ENCODE measurements at places on chromosomes 11 and 22. TPM values are rescaled to one million over a fixed set of nuclear protein-coding genes. Genes with fewer than 3 reads are reported as not detected.

Gene MMP7
- polyA plus RNA-seq, result not detected

Gene ISX
- polyA plus RNA-seq, result not detected

Gene COPB1
- 81.8 TPM for polyA plus RNA-seq

Gene OR51E2
- 1.5 TPM for polyA plus RNA-seq

Gene RBM7
- 22.2 TPM for polyA plus RNA-seq

Gene APIP
- polyA plus RNA-seq, result 21.3 TPM

Gene OR52D1
- not detected for polyA plus RNA-seq

Gene MRGPRX4
- not detected for polyA plus RNA-seq

Gene MTFP1
- 9.0 TPM for polyA plus RNA-seq

Gene GAL3ST1
- 10.0 TPM for polyA plus RNA-seq

Gene DKK3
- polyA plus RNA-seq, result 61.1 TPM

Gene CBLIF
- polyA plus RNA-seq, result not detected

Gene B3GAT3
- 21.4 TPM for polyA plus RNA-seq

Gene LYVE1
- 54.0 TPM for polyA plus RNA-seq

Gene TSPAN32
- 2.3 TPM for polyA plus RNA-seq

Gene CLMP
- polyA plus RNA-seq, result 12.7 TPM

Gene PNPLA5
- not detected for polyA plus RNA-seq

Gene NPAS4
- 0.57 TPM for polyA plus RNA-seq

Gene GAL
- 0.56 TPM for polyA plus RNA-seq

Gene CCDC87
- polyA plus RNA-seq, result 0.15 TPM

Gene GDPD4
- polyA plus RNA-seq, result 0.24 TPM

Gene NELL1
- 5.6 TPM for polyA plus RNA-seq

Gene ANKK1
- 0.09 TPM for polyA plus RNA-seq

Gene MAML2
- polyA plus RNA-seq, result 4.8 TPM

Gene RTN4RL2
- 25.2 TPM for polyA plus RNA-seq

Gene TEX12
- polyA plus RNA-seq, result not detected

Gene OR5D14
- polyA plus RNA-seq, result not detected

Gene TBX1
- polyA plus RNA-seq, result 50.3 TPM

Gene HOATZ
- 0.12 TPM for polyA plus RNA-seq

Gene ANGPTL5
- 2.4 TPM for polyA plus RNA-seq

Gene LIF
- 1.0 TPM for polyA plus RNA-seq

Gene CCT8L2
- polyA plus RNA-seq, result not detected

Gene TP53AIP1
- polyA plus RNA-seq, result not detected

Gene GGTLC3
- polyA plus RNA-seq, result not detected

Gene MAPK8IP2
- 0.59 TPM for polyA plus RNA-seq

Gene SLC22A6
- not detected for polyA plus RNA-seq

Gene CHEK1
- polyA plus RNA-seq, result 16.6 TPM

Gene ST14
- 0.71 TPM for polyA plus RNA-seq

Gene LMO1
- 0.97 TPM for polyA plus RNA-seq

Gene CECR2
- 21.0 TPM for polyA plus RNA-seq

Gene IFT27
- 25.9 TPM for polyA plus RNA-seq

Gene DRD4
- polyA plus RNA-seq, result 0.77 TPM

Gene GNG3
- polyA plus RNA-seq, result 0.87 TPM

Gene BAD
- polyA plus RNA-seq, result 35.3 TPM

Gene GPHA2
- 0.23 TPM for polyA plus RNA-seq
